ENCODE measurements at places on chromosomes 2 and 18.

- peak; percentile 10 for DNase-seq
These were observed 27.2 kb downstream of the WIPF1 start for GRCh38 chr2:174570318-174570958.

- DNase-seq = no peak
These were observed 34.2 kb downstream of the HJURP start for GRCh38 chr2:233819884-233820773.

DNA sequence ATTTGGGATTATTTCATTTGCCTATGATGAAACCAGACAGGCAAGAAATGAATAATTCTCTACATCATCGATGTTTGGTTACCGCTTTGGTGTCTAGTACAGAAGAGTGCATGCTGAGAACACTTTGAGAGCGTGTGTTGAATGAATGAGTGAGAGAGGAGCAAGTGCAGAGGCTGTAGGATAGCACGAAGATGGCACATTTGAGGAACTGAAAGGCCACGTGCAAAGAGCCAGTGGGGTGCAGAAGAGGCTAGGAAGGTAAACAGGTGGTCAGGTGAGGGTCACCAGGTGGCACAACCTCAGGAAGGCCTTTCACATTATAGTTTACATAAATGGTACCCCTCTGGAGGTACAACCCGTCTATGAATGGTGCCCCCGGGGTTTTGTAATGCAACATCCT, 80.1 kb upstream of the SPHKAP start:
- no peak for DNase-seq

DNA sequence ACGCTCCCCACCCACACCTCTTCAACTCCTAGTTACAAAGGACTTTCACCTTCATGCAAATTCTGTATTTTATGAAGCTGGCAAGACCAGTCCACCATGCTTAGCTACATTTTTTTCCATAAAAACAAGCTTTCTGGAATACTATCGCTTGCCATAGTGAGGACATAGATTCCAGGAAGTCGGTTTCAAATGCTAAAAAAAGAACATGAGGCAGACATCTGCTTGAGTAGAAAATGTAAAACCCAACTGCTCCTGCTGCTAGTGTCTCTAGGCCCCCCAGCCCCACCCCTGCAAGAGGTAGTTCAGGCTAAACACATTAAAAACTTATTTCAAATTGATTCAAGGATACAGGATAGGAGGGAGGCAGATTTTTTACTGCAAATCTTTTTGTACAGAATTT, 148.9 kb downstream of the SMAD2 start:
- DNase-seq = no peak

DNA sequence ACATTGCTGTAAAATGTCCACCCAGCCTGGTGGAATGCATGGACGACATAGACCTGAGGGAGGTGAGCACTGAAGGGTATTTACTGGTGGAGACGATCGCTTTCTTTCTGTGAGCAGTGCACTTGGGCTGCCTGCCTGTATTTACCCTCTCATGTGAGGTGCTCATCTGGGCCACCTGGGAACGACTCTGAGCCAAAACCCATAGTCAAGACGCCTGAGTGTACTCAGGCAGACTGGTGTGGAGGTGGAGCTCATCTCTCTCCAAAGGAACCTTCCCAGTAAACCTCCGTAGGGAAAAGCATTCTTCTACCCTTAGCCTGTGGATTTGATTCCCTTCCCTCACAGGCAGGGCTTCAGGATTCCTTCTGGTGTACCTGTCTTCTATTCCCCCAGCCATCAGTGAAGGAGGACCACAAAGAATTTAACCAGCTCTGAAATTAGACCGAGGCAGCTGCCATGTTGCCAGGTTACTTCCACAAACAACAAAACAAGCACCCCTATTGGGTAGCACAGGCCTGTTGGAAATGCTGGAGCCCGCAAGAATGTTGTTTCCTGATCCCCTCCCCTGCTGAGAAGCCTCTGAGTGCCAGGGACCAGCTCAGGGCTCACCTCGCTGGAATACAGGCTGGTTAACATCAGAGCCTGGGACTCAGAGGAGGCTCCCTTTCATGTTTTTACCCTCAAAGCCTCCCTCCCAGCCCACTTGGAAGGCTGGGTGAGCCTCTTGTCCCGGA, 47.5 kb upstream of the TXNDC2 start:
- peak; percentile 80 for DNase-seq

DNA sequence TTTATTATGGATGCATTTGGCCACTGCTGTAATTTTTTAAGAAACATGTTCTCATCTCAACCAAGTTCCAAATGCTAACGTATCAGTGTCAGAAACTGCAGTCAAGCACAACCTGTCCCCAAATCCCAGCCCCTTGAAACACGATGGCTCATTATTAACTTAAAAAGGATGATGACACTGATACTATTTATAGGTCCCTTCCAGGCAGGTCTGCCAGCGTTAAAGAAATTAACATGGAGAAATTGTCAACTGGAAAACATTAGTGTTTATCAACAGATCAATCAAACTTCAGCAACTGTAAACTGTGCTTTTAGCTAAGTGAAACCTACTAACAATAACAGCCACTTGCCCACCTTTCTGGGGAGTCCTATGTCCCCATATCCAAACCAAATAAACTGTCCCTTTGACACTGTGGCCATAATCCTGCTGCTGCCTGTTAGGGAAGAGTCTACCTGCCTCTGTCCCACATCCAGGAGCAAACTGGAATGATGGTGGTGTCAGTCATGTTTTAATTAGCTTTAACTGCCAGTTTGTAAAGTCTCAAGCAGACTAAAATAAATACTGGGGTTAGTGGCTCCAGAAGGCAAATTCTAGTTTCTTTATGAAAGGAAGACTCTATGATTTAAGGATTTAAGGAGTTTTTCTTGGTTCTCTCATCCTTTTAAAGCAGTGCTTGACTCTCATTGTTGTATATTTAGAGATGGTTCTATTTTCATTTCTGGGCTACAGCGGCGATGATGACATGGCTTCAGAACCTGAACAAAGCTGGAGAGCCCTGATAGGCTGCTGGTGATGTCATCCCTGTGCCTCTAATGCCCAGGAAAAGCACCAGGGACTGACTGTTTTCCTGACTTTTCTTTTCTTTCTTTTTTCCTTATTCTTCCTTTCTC, 583.6 kb upstream of the PIK3C3 start:
- DNase-seq = peak; percentile 65

DNA sequence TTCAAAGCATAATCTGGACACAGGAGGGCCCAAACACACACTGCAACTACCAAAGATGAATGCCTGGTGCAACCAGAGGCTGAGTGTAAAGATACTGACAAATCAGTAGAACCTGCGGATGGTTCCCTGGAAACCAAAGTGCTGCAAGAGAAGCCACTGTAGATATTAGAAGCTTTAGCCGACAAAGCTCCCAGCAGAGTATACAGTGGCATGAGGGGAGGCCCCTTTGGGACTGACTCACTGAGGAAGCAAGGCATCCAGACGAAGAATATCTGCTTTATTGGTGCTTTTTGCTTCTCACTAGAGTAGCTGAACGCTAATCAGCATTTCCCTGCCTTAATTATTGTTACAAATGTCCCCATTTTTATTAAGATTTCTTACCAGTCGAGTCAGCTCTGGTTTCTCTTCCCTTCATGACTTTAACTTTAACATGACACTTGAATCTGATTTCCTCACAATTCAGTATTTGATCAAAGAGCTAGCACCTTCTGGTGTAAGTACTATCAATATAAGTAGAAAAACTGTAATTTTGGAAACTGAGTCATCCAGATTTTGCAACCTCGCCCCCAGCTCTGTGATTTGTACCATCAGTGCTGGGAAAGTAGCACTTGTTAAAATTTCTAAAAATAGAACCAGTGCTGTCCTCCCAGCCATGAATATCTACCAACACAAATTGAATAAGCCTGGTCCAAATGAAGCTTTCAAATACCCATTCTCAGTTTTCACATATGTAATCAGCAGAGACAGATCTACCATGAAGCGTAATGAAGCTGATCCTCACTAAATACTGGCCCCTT, 34.2 kb downstream of the FIGN start:
- DNase-seq = peak; percentile 12

GRCh38 chr2:155377266-155377680, 678.8 kb downstream of the KCNJ3 start:
- DNase-seq = peak; percentile 41

GRCh38 chr2:111169268-111169667, 48.6 kb downstream of the BCL2L11 start:
- no peak for DNase-seq

DNA sequence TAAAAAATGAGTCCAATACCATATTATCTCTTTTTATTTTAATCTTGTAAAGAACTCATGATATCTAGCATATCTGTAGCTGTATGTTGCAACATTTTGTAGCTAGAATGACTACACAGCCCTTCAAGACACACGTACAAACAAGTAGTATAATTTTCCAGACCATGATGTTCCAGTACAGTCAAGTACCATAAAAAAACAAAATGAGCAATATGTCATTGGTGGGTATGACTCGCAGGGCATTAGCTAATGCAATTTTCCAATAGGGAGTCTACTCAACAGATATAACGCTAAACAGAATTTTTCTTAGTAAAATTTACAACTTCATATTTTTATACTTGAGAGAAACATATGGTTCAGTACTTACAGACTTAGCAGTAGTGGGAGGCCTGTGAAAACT, 53.6 kb upstream of the UGP2 start:
- DNase-seq = peak; percentile 91

DNA sequence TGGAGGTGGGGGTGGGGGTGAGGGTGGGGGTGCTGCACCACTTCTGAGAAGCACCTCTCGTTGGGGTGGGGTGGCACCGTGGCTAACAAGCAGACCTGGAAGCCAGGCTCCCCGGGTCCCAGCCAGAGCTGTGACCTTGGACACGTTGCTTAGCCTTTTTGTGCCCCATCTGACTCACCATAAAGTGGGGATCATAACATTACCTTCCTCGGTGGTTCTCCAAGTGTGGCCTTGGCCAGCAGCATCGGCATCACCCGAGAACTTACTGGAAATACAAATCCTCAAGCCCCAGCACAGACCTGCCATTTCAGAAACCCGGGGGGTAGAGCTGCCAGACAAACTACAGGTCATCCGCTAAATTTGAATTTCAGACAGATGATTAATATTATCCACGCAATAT, 58.7 kb upstream of the SLC66A3 start:
- DNase-seq = no peak

- DNase-seq = peak; percentile 69
These were observed 53.6 kb upstream of the PKDCC start for GRCh38 chr2:41994233-41994637.

GRCh38 chr2:181904022-181904632, 12.6 kb downstream of the ITPRID2 start:
- peak; percentile 43 for DNase-seq

GRCh38 chr2:85353876-85354285, 447 bp downstream of the RETSAT start:
- DNase-seq = peak; percentile 44

DNA sequence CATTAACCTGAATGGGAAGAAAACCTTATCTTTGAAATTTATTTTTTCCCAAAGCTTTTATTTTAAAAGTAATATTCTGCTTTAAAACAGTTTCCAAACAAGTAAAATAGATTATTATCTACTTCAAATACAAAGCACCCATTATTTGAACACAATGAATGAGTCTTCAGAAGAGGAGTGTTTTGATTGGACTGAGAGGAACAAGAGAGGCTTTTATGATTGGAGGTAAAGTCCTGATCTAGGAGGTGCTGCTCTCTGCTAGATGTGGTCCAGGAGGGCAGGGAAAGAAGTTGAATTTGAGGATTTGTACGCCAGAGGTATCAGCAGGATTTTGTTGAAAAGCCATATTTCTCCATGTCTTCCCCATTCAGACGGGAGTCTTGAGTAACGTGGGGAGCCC, 900.7 kb downstream of the SOCS6 start:
- DNase-seq = no peak

DNA sequence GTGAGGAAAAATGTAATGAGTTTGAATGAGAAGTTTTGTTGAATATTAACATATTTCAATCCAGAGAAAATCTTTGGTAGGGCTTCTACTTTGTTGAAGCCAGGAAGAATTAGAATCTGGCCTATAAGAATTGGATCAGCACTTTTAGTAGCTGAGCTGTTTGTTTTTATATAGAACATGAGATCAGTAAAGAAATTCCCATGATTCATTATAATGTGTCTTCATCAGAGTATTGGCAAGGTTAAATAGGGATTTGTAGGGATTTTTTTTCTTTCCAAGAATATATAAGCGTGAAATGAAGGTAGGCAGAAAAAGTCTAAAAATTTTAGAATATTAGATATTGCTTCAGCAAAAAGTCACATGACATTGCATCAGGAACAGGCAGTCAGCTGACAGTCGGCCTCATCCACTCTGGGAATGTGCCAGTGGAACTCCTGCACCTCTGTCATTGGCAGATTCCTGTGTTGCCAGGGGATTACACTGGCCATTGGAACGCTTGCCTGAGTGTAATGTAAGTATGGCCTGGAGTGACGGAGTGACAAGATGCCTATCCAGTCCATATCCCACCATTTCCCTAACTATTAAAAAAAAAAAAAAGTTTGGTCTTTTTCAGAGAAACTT, 60.6 kb downstream of the SERTAD2 start:
- peak; percentile 39 for DNase-seq

DNA sequence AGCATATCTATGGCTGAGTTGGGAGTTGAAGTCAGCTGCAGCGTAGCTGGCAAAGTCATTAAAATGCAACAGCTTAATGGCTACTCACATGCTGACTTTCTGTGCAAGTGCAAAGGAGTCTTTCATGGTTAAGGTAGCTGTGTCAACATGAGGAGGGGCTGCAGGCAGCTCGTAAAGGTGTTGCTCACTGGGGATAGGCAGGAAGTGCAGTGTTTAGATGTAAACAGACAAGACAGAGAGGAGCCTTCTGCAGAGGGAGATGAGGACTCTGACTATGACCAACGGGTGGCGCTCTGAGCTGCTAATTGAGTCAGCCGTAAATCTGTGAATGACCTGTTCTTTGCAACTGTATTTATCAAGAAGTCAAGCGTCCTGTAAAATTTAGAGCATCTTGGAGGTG, 22.3 kb upstream of the CAVIN2 start:
- DNase-seq = peak; percentile 67

GRCh38 chr2:68849579-68850030, 21.6 kb downstream of the BMP10 start:
- peak; percentile 79 for DNase-seq

DNA sequence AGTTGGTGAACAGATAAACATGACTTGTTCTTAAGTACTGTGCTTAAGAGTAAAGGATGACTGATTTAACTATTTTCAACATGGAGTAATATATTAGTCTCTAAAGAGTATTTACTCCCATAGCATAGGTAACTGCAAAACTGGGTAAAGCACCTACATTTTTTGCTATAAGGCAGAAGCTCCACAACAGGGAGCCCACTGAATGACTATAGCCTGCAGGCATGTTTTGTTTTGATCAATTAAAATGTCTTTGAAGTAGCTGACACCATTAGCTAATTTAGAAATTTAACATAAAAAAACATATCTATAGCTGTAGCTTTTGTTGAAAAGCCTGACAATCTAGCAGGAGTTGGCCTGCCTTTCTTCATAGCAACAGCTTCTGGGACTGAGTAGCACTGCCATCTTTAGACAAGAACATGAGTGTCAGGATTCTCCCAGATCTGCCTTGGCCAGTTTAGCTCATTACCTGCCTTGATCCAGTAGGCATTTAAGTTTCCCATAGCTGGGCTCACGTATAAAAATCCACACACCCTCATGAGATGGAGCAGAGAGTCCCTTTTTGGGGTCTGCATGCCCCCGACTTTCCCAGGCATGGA, 1935.1 kb upstream of the PIK3C3 start:
- no peak for DNase-seq
